ENCODE measurements at places on chromosomes 2 and 18.
A peak's percentile ranks its signal among the peaks of the same experiment; 100 is the strongest.

DNA sequence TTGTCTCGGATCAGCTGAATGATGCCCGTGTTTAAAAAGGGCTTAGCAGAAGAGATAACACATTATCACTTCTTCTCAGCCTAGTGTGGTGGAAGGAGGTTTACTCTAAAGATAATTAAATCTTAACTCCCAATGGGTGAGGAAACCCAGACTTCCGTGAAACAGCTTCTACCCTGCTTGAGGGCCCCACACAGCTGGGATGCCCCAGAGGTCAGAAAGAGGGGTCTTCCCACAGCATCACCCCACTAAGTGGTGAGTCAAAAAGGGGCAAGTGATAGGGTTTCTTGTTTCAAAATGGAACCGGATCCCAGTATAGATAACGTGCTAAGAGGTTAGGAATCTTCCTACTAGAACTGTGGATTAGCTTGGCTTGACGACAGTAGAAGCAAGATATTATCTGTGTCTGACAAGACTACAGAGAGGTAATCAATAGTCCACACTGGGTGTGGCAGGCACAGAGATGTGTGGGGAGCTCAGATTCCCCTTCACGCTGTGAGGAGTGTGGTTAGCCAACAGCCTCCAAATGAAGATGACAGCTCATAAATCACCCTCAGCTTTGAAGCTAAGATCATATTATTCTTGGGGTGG is 129.6 kb upstream of the COPS8 start:
- no peak for DNase-seq

DNA sequence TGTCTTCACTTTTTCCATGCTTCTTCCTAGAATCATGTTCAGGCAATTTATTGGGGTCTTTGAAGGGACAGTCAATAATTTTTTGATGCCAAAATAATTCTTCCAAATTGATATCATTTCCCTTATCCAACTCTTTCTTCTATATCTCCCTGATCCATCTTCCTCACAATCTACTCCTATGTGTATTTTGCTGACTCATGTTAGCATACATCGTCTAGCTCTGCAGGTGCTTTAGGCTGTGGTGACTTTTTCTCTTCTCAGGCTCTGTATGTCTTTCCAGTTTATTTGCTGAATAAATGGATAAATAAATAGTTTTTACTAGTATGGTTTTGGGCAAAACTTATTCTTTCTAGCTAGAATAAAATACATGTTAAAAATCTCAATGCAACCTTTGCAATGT is 1650.9 kb upstream of the TMEFF2 start:
- DNase-seq: no peak

DNA sequence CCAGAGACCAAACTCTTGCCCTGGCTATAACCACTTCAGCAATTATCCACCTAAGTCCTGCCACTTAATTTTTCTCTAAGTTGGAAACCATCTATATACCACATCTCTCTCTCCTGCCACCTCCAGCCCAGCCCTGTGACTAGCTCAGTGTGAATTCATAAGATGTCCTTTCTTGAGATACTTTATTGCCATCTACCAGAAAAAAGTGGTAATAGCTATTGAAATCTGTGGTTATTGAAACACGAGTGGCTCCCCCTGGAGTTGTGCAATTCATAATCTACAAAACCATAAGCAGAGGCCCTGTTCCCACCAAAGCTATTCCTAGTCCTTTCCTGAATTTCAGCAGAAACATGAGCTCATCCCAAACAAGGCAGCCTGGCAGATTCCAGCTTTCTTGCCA is 324.0 kb downstream of the TXNL1 start:
- no peak for DNase-seq

DNA sequence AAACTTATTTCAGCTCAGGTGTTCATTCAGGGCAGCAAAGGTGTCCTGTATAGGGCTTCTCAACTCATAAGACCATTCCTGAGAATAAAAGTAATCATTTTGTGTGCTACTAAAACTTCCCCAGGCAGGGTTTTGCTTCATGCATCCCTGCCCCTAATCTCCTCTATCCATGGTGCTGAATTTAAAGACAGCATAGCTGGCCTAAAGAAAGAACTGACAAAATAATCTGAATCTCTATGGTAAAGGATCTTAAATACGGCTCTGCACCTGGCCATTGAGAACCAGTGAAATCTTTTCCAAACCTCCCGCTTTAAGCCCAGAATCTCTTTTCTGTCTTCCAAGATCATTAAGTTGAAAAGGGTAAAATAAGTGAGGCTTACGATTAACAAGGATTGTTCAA is 292.1 kb upstream of the KLHL29 start:
- DNase-seq: no peak

- peak; percentile 8 for DNase-seq
Measured at GRCh38 chr18:62279561-62279960, 45.5 kb upstream of the TNFRSF11A start.

DNA sequence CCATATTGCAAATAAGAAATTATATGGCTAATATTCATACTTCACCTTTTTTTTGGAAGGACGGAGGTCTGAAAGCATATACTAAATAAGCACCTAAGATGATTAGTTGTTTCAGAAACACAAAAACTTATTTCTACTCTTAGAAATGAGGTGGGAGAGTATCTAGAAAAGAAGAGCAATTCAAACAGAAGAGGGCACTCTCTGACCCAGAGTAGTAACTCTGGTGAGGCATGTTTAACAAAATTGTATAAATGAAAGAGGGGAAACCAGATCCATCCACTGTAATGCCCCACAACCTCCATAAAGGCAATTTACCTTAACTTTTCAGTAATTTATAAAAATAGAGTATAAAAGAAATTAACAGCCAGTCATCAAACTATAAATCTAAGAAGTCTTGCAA is 669.6 kb upstream of the VRK2 start:
- DNase-seq: no peak

- DNase-seq: no peak
Measured at GRCh38 chr2:9748577-9748976, 94.7 kb upstream of the TAF1B start.

DNA sequence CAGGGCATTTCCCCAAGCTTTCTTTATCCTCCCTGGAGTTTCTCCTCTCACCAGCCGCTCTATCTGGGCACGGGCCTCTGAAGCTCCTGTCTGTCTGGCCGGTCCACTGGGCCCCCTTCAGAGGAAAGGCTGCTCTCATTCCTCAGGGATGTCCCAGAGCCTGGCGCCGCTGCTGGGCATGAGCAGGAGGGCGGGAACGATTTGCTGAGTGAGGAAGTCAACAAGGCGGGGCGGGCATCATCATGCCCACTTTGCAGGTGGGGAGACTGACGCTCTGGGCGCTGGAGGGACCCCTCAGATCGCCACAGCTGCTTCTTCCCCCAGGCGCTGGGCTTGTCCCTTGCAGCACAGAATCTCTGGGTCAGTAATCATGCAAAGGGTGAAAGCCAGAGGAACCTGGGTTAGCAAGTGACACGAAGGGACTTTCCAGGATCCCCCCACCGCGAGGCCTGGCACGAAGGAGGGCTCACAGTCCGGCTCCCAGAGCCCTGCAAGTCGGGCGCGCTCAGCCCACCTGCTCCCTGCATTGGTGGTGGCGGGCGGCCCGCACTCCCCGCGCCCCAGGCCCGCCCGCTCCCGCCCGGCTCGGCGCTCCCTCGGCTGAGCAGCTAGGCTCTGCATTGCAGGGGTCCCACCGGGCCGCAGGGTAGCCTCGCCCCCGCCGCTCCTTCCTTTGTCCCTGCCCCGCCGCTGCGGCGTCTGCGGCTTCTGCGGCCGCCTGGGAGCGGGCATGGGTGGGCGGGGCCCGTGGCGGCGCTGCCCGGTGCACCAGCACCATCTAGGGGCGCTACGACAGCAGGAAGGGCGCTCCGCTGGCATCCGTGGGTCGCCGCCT is 157.8 kb downstream of the CYRIA start:
- DNase-seq: peak; percentile 22

DNA sequence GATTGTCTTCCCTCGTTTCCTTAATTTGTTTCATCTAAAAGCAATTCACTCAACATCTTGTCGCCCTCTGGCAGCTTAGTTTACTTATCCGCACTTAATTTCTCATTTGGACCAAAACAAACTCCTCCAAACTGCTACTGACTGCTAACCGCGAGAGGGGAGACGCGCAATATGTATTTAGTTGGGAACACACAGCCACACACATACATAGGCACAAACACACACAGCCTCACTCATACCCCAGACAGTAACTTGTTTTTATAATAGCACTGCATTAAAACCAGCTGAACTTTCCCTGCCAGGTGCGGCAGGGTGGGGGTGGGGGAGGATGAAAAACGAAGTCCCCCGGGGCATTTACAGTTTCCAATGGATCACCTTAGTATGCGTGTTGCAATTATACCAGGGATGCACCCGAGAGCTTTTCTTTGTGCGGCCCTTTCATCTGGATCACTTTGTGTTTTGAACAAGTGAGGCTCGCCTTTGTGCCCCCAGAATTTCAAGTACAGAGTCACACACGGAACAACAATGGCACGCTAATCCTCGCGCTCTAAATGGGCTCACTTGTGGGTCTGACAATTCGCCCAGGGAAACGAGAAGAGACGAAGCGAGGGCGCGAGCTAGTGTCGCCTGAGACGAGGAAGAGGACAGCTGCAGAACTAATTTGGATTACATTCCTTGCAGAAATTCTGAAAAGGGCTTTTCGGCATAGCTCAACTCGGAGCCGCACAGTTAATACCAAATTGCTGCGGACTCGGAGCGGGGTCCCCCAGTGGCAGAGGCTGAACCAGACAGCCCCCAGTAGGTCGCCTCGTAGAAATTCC is 2.4 kb downstream of the ERBB4 start:
- no peak for DNase-seq

GRCh38 chr18:49368161-49368875 is 92.1 kb downstream of the DYM start:
- no peak for DNase-seq

DNA sequence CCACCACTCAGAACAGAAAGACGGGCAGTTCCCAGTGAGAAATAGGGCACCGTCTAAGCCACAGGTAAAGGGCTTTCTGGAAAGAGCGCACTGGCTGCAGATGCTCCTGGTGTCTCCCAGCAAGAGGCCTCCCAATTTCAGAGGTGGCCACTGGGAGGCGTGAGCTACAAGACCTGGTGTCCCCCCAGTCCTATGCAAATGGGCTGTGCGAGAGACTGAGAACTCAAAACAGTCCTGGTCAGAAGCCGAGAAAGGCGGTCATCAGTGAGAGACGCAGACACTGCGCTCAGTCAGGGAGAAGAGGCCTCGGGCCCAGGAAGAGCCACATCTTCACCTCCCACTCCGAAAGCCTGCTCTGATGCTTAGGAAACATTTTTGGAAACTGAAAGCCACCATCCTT is 179.5 kb downstream of the EIPR1 start:
- DNase-seq: peak; percentile 9

GRCh38 chr2:56132138-56132537 is 51.7 kb upstream of the CCDC85A start:
- no peak for DNase-seq

- no peak for DNase-seq
Measured at GRCh38 chr2:84838434-84839145, 42.3 kb downstream of the TRABD2A start.

DNA sequence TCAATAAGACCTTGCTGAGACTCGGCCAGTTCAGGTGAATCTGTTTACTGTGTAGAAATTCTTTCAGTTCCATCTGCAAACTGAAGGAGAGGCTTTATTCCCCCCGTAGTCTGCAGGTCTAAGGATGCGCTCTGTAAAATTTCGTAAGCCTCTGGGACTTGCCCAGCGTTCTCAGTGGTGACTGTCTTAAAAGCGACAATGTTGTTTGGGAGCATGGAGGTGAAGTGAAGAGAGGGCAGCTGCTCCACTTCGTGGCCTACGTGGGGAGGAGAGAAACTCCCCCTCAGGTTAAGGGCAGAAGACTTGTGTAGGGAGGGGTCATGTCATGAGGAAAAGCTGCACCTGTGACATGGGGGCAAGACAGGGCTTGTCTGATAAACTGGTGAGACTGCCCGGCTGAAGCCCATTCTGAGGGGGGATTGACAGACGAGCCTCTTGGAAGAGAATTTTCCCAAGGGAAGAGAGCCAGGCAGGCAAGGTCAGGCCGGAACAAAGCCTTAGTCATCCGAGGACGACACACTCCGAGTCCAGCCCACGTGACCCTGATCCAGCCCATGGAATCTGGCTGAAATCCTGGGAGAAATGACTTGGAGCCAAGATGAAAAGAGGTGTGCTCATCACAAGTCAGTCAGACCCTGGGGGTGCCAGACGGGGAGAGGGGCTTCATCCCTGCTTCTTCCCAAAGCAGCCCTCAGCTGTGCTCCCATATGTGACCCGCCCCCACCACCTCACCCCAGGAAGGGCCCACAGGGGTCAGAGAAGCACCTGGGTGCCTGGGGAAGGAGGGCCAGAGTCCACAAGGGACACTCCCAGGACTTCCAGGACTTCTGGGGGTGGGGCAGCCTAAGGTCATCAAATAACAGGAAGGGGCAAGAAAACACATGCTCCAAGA is 88.5 kb upstream of the SH3BP4 start:
- no peak for DNase-seq

DNA sequence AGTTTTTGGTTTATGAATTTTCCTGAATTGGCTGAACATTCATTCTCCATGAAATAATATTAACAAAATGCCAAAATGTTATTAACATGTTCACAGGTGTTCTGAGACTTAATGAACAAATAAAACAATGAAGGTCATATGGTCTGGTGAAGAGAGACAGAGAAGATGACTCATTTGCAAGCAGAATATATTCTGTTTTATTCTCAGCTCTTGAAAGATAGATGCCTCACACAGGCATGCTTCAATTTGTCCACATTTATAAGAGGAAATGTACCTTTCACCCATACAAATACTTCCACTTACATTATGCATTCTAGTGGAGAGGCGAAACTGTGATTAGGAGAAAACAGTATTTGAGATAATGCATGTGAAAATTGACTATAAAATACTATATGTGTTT is 75.4 kb upstream of the PGAP1 start:
- no peak for DNase-seq

- DNase-seq: no peak
Measured at GRCh38 chr2:62705859-62706720, 577 bp downstream of the EHBP1 start.

- DNase-seq: peak; percentile 15
Measured at GRCh38 chr18:52598921-52599320, 258.9 kb downstream of the DCC start.

GRCh38 chr2:128458505-128458904 is 139.8 kb upstream of the HS6ST1 start:
- no peak for DNase-seq
